ENCODE measurements at places on chromosomes 5 and 9.

- DNase-seq, result no peak
These were observed 101.6 kb downstream of the GRIA1 start for GRCh38 chr5:153592081-153592480.

GRCh38 chr5:60226128-60226527, 332.6 kb upstream of the PDE4D start:
- no peak for DNase-seq

- peak; percentile 59 for DNase-seq
These were observed 71.3 kb downstream of the PPARGC1B start for GRCh38 chr5:149801307-149801990.

DNA sequence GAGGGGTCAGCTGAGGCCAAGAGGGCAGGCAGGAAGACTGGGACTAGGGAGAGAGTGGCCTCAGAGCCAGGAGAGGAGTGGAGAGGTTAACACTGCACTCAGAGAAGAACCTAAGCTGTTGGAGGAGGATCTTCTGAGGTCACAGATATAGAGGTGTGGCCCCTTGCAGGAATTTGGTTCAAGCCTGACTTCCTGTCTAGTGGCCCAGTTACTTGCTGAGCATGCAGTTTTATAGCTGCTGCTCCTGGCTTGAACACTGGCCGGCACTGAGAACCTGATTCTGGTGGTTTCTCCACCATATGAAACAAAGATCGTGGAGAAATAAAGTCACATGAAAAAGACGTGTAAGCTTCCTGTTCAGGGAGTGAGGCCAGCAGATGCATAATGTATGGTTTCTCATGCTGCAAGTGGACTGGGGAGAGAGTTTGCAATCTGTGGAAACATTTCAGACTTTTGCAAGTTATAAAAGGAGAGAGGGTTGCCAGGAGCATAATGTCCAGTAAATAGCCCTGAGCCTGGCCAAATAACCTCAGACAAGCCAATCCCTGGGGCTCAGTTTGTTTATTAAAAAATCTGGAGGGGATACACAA, 82.6 kb downstream of the GALNT10 start:
- DNase-seq, result no peak

DNA sequence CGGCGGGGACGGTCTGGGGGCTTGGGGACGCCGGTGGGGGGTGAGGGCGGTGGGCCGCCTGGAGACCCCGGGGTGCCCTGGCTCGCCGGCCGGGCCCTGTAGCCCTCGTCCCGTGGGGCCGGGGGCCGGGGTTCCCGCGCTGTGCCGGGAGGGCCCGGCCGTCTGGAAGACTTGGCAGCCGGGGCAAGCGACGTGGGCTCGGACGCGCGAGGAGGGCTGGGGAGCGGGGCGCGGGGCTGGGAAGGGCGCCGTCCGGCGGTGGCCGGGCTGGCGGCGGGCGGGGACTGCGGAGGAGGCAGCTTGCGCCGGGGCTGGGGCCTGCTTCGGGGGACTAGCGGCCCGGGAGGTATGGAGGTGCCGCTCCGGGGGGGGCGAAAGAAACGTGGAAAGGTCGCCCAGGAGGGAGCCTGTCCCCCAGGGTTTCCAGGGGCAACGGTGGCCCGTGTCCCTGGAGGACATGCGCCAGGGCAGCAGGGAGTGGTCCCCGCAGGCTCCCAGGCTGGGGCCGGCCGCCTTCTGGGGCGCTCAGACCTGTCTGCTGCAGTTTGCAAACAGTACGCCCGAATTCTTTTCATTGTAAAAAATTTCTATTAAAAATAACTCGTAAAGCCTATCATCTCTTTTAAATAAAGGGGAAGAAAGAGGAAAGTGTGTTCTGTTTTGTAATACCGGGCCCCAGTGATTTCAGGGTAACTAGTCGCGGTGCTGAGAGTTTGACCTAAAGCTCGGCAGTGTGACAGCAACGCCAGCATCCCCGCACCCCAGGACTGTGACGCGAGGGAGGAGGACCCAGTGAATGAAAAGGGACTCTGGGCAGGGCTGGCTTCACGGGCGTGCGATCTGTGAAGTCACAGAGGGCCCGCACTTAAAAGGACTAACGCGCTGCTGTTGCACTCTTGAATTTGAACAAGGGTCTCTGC, 752 bp upstream of the ANKH start:
- peak; percentile 70 for DNase-seq

- DNase-seq, result no peak
These were observed 5.5 kb upstream of the LYSMD3 start for GRCh38 chr5:90534922-90535321.

- DNase-seq, result no peak
These were observed 17.1 kb downstream of the CTNNA1 start for GRCh38 chr5:138770291-138770690.

DNA sequence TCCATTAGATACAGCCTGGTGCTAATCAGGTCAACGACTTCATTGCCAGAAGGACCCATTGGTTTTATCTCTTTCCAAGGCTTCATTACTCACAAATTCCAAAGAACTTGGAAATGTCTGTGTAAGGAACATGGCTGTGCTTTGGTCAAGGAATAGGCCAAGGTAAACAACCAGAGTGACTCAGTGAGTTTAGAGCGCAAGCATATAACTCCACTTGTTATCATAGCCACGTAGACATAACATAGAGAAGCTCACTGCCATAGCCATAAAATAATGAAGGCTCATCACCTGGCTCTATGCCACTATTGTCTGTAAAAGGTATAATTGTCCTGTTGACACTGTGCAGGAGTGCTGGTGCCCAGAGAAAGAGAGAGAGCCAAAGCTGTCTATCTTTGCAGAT, 139.3 kb upstream of the PLCXD3 start:
- DNase-seq, result no peak

- peak; percentile 25 for DNase-seq
These were observed at the start of gene SOWAHA for GRCh38 chr5:132812781-132813598. Gene SOWAHA (plus strand): TSS chr5:132813302. CDS start chr5:132813622, 320 bp downstream.

- no peak for DNase-seq
These were observed 32.8 kb downstream of the RUSC2 start for GRCh38 chr9:35522700-35523099.

- no peak for DNase-seq
These were observed 34.9 kb downstream of the PNPLA7 start for GRCh38 chr9:137515338-137515724.

DNA sequence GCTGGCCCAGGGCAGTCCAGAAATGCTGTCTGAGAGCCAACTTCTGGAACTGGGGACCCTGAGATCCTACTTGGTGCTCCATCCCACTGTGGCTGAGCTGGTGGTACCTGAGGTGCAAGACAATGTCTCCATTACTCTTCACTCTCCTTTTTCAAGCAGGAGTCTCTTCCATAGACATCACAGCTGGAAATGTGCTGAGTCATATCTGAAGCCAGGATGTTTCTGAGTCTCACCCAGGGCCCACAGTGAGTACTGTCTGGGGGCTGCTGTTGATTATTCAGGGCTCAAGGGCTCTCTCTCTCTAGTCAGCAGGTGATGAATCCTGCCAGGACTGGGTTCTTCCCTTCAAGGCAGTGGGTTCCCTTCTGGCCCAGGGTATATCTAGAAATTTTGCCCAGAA, 145.2 kb upstream of the TAS2R1 start:
- DNase-seq, result no peak

GRCh38 chr9:121026260-121026691, 23.8 kb downstream of the C5 start:
- no peak for DNase-seq

- DNase-seq, result no peak
These were observed 627.2 kb downstream of the ISL1 start for GRCh38 chr5:52010454-52010853.

DNA sequence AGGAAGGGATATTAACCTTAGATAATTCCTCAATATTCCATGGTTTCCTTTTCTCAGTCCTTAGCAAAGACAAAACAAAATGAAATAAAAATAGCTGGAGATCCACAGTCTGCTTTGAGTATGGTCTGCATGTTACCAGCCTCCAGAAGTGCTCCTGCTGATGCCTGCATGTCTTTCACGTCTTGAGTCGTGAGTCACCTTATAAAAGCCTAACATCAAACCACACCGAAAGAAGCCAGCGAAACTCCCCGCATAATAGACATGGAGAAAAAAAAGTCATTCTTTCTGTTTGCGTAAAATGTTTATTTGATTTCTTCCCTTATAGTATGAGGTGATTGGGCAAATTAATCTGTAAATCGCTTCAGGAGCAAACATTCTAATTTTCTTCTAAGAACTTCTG, 380.5 kb downstream of the SLCO4C1 start:
- DNase-seq, result no peak

DNA sequence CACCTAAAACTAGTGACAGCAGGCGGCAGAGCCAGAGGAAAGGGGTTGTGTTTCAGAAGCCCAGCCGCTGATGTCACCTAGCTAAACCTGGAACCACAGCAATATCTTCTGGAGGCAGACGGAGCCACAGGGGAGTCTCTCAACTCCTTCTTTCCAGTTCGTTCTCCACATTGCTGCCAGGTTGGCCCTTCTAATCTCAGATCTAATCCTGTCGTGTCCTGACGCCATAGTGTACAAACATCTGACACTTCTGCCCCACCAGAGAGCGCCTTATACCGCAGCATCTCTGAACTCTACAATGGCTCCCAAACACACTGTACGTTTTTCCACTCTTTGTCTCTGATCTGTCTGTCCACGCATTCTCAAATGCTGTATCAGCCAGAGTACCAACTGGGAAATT, 240.0 kb downstream of the SMARCA2 start:
- DNase-seq, result peak; percentile 52

DNA sequence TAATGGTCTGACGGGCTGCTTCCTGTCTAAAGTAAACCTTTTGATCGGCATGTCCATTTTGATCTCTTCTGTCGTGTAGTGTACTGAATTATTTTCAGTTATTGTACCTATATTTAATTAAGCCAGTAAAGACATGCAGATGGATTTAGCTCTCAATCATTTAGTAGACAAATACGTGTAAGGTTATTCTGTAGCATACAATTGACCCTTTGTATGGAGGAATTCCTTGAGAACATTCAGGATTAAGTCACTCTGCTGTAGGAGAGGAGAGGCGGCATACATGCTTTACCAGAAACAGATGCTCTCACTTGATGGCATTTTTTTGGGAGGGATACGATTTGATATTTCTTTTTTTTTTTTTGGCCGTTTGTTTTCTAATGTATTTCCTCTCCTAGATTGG, 141.0 kb downstream of the PBX3 start:
- DNase-seq, result peak; percentile 52

- no peak for DNase-seq
These were observed 5.3 kb upstream of the HAUS6 start for GRCh38 chr9:19108038-19108437.

GRCh38 chr9:33473643-33474352, at the start of gene NOL6:
Gene NOL6 (minus strand): TSS chr9:33473924. CDS start chr9:33473842, 82 bp downstream.
- DNase-seq, result peak; percentile 95

DNA sequence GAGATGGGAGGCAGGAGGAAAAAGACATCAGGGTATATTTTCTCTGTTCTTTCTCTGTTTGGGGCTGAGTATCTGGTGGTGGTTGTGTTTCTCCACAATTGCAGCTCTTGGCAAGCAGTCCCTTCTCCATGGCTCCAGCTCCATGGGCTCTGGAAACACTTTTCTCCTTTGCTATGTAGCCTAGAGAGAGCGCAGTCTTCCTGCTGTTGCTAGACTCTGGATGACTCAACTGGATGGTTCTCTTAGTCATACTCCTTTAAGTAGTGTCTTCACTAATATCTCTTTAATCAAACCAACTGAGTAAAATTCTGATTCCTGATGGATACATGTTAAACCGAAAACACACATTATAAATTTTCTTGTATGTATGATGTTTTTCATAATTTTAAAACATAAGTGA, 3.3 kb upstream of the PLGRKT start:
- no peak for DNase-seq

GRCh38 chr9:77943057-77943456, 88.6 kb downstream of the GNAQ start:
- DNase-seq, result no peak

DNA sequence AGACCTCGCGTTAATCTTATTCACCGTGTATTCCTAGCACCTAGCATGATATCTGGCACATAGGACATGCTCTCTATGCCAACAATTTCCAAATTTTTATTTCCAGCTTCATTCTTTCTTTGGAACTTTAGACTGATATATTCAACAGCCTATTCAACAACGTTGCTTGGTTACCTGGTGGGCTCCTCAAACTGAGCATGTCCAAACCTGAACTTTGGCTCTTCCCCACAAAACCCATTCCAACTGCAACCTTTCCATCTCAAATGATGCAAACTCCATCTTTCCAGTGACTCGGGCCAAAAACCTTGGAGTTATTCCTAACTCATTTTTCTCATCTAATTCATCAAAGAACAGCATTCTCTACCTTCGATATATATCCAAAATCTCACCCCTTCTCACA, 525.2 kb downstream of the AGTPBP1 start:
- DNase-seq, result no peak

GRCh38 chr5:133245191-133246052, 193.6 kb downstream of the HSPA4 start:
- DNase-seq, result peak; percentile 50

GRCh38 chr9:69719367-69719766, 40.4 kb downstream of the PTAR1 start:
- no peak for DNase-seq

DNA sequence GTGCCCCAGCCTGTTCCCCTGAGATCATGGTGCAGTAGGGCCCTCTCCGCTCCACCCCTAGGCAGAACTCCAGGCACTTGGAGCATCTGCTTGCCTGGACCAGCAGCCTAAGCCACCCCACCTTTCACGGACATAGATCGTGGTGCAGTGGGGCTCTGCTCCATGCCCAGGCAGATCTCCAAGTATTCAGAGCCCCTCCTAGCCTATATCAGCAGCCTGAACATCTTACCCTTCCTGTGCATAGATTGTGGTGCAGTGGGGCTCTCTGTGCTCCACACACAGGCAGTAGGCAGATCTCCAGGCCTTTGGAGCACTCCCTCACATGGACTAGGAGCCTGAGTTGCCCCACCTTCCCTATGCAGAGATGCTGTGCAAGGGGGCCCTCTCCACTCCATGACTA, 103.0 kb downstream of the GLIS3 start:
- DNase-seq, result no peak

Measured in NCI-H510A treated with DMSO at 0.1 percent for 48 hours (cell line).